ENCODE measurements at places on chromosomes 3 and 15.

DNA sequence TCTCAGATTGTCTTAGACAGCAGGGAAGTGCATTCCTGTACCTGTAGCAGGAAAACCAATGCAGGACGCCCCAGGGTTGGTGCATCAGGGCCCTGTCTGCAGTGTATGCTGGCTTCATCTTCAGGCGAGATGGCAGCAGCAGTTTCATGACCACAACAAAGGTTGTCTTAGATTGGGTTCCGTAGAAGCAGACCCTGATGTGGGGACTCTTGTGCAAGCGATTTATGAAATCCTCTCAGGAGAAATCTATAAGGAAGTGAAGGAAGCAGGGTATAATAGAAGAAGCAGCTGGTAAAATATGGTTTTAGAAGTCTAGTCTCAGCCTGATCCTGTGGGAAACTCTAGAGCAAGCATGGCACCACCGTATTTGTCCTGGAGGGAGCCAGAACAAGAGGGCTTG, 25.0 kb downstream of the DNAH1 start:
- DNase-seq, result no peak

DNA sequence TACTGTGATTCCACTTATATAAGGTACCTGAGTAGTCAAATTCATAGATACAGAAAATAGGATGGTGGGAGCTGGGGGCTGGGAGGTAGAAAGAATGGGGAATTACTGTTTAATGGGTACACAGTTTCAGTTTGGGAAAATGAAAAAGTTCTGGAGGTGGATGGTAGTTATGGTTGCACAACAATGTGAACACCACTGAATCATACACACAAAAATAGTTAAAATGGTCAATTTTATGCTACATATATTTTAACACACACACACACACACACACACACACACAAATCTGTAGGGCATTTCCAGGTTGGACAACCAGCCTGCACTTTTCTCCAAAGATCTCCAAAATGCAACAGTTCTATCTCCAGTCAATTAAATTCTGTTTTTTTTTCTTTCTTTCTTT, 1.4 kb downstream of the CCDC32 start:
- no peak for DNase-seq

DNA sequence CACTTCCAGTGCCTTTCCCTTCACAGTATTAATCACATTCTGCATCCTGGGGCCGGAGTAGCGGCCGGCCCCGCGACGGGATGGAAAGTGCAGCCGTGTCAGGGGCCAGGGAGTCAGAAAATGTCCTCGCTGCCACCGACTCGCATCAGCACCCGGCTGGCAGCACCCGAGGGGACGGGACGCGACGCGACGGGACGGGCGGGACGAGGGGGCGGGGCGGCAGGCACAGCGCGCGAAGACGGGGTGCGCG, 353 bp downstream of the ATG3 start:
- no peak for DNase-seq

GRCh38 chr3:141000027-141000663, 51.0 kb upstream of the SPSB4 start:
- peak; percentile 16 for DNase-seq

DNA sequence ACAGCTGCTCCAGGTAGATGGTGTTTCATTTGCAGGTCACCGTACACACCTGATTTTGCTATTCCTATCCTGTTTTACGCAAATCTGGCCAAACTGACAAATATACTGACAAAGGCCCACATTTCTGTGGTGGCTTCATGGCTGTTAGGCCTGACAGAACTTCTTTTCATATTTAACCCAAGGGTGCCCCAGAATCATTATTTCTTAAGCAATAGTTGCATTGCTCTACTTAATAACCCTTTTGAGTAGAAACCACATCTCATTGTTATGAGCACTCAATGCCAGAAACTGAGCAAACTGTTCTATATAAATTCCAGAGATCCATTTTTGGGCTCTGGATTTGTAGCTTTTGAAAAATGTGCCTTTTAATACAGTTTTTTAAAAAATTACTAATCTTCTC, 19.4 kb downstream of the ASTE1 start:
- no peak for DNase-seq

DNA sequence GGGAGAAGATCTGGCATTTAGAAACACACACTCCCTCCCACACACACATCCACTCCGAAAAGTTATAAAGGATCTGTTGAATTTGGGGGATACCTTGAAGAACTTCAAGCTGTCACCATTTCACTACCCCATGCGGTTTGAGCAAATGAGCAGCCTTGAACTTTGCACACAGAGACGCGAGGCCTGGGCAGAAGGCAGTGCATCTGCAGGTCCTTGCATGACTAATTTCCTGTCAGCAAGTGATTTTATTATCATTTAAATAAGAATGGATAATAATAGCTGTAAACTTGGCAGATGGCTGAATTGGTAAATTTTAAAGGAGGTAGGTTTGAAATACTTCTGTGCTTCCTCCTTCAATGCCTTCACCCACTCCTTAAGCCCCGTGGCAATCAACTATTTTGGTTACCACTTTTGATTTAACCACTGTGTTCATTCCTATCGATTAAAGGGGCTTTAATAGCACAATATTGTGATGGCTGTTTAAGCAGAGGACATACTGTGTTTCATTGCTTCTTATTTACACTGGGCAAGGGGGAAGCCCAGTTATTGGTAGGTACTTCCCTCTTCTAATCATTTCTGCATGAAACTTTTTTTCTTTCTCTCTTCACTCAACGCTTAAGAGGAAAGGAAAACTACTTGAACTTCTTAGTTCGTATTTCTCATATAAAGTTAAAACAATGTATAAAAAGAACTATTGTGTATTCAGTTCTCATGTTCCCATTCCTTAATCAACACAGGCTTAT, 108.1 kb downstream of the ROBO2 start:
- no peak for DNase-seq

GRCh38 chr3:69648126-69648525, 91.1 kb upstream of the MITF start:
- no peak for DNase-seq

GRCh38 chr15:77017091-77017660, 22.2 kb downstream of the PSTPIP1 start:
- no peak for DNase-seq

DNA sequence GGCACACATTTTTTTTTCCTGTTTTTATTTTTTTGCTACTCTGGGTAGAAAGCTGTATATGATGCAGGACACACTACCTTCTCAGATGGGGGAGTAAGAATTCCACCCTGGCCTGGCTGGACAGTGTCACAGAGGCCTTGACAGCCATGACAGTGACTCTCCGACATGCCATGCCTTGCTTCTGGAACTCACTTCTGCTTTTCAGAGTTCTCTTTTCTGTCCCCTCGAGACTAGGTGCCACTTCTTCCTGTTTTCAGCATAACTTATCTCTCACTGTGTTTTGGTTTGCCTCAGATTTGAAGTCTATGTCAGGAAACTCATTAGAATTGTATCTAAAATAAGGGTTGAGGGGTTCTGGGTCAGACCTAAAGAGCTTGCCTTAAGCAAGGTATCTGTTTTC, 69.1 kb upstream of the SEC13 start:
- no peak for DNase-seq

DNA sequence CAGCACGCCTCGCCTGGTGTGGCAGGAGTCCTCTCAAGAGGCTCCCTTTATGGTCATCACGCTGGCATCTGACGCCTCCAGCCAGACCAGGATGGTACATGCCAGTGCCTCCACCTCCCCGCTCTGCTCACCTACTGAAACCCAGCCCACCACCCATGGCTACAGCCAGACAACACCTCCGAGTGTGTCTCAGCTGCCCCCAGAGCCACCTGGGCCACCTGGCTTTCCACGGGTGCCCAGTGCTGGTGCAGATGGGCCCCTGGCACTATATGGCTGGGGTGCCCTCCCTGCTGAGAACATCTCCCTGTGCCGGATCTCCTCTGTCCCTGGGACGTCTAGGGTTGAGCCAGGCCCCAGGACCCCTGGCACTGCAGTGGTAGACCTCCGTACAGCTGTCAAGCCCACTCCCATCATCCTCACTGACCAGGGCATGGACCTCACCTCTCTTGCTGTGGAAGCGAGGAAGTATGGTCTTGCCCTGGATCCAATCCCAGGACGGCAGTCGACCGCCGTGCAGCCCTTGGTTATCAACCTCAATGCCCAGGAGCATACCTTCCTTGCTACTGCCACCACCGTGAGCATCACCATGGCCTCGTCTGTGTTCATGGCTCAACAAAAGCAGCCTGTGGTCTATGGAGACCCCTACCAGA, 19.9 kb upstream of the APEH start:
- DNase-seq, result no peak

- DNase-seq, result no peak
These were observed 55.2 kb upstream of the CHRNA7 start for GRCh38 chr15:31974855-31975829.

GRCh38 chr15:54564166-54564565, 585.9 kb downstream of the UNC13C start:
- no peak for DNase-seq

- DNase-seq, result no peak
These were observed 56.3 kb downstream of the PDZRN3 start for GRCh38 chr3:73568371-73568862.

GRCh38 chr15:73600413-73601335, 32.5 kb downstream of the NPTN start:
- DNase-seq, result no peak

- DNase-seq, result no peak
These were observed 15.9 kb downstream of the ABTB1 start for GRCh38 chr3:127688416-127689265.

DNA sequence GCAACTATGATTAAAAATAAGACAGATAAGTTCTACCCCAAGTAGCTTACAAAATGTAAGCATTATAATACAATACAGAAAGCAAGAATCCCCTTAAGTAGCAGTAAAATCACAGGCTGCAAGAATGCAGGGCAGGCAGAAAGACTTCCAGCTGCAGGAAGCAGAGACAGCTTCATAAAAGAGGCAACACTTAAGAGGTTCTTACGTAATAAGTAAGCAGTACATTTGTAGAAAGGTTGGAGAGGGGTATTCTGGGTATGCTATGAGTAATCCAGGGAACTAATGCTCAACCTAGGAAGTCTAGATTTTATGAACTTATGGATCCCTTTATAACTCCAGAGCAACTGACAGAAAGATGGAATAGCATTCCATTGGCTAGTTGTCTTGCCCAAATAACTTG, 151.6 kb downstream of the IL5RA start:
- DNase-seq, result no peak
